Right lobe of liver (tissue), 6 donors: ENCODE measurements at places on chromosomes 13 and 19. TPM values are rescaled to one million over a fixed set of nuclear protein-coding genes. Genes with fewer than 3 reads are reported as not detected.

GRCh38 chr19:57978586-57979289, 4.4 kb upstream of the C19orf18 start:
- no peaks in the 10 kb centered on the region for H3K27me3 ChIP-seq
- DNase-seq: no peak
- H3K4me3 ChIP-seq: no peak overlapping the region
- no peaks in the 10 kb centered on the region for H3K4me1 ChIP-seq
- peaks cover 34% of the 10 kb centered on the region for H3K36me3 ChIP-seq
- H3K27ac ChIP-seq: no peak overlapping the region

DNA sequence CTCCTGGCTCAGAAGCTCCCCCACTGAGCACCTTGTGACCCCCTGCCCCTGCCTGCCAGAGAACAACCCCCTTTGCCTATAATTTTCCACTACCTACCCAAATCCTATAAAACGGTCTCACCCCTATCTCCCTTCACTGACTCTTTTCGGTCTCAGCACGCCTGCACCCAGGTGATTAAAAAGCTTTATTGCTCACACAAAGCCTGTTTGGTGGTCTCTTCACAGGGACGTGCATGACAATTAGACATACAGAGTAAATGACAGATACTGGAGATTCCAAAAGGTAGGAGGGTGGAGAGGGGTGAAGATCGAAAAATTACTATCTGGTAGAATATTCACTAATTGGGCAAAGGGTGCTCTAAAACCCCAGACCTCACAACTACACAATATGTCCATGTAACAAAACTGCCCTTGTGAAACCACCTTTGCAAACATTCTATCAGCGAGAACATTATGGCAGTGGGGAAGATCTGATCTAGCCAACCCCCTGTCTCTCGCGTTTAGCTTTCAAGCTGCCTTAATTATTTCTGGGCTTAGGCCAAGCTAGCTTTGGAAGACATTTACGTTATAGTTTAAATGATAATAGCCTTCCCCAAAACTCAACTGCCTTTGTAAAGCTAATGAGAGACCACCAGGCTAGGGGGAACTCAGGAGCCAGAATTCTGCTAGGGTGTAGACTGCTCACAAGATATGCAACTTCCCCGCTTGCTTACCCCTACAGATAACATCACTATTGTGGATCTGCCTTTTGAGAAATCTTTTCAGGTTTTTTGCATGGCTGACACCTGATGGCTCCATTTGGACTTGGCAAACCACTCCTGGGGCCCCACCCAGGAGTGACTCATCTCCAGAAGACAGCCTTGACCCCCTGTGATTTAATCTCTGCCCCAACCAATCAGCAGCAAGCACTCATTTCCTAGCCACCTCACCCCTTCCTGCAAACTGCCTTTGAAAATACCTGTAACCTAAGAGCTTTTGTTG, 1534.0 kb upstream of the SPRY2 start:
- no peaks in the 10 kb centered on the region for H3K27me3 ChIP-seq
- no peak overlapping the region for H3K27ac ChIP-seq
- no peak overlapping the region for H3K4me3 ChIP-seq
- no peaks in the 10 kb centered on the region for H3K4me1 ChIP-seq

GRCh38 chr19:47660435-47660832, 51.5 kb downstream of the BICRA start:
- peak overlapping the region; percentile 97 for H3K27ac ChIP-seq
- no peaks in the 10 kb centered on the region for H3K4me1 ChIP-seq
- H3K27me3 ChIP-seq: no peaks in the 10 kb centered on the region
- no peaks in the 10 kb centered on the region for H3K36me3 ChIP-seq

DNA sequence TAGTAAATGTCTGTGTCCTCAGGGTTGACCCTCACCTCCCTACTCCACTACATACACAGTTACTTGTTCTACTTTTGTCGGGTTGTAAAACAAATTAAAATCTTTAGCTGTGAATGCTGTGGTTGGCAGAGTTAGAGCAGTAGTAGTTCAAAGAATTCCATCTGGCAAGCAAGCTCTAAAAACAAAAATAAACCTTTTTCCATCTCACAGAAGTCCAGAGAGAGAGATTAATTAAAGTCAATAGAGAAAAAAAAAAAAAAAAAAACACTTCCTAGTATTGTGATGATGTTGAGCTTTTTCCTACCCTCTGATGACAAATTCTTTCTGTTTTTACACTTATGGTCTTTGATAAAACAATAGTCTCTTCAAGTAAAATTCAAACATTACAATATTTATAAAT, 338.4 kb downstream of the PCDH17 start:
- no peaks in the 10 kb centered on the region for H3K27me3 ChIP-seq
- no peak overlapping the region for H3K4me3 ChIP-seq
- DNase-seq: no peak
- no peaks in the 10 kb centered on the region for H3K4me1 ChIP-seq

- no peaks in the 10 kb centered on the region for H3K36me3 ChIP-seq
- H3K4me3 ChIP-seq: no peak overlapping the region
- H3K4me1 ChIP-seq: no peaks in the 10 kb centered on the region
- no peaks in the 10 kb centered on the region for H3K27me3 ChIP-seq
- no peak for DNase-seq
These were observed 109.9 kb downstream of the OLFM4 start for GRCh38 chr13:53138376-53139036.

GRCh38 chr19:49590971-49591730, at the start of gene PRR12:
TSS of gene PRR12 (plus strand) at chr19:49591182. CDS start at chr19:49591655, 473 bp downstream.
- peak within 1 kb of the TSS; percentile 76 for H3K4me3 ChIP-seq
- H3K36me3 ChIP-seq: peaks cover 13% of the 10 kb centered on the region
- H3K27me3 ChIP-seq: no peaks in the 10 kb centered on the region
- peak; percentile 72 for DNase-seq

DNA sequence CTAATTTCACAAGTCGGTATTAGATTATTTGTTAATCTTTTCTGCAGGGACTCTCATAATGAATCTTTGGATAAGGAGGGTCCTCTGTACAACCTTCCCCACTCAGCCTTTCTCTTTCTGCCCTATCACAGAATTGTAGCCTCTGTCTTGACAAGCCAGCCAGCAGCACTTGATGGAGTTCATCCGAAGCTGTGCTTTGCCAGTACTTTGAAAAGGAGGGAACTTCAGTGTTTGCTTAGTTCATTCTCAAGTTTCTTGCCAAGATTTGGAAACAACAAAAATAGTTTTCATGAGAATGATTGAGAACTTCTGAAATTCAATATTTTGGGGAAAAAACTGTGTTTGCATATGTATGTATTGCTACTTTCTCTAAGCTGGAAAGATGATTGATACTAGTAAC, 69.3 kb upstream of the HMGB1 start:
- H3K27me3 ChIP-seq: no peaks in the 10 kb centered on the region
- H3K27ac ChIP-seq: no peak overlapping the region
- H3K36me3 ChIP-seq: no peaks in the 10 kb centered on the region
- H3K4me1 ChIP-seq: no peaks in the 10 kb centered on the region
- DNase-seq: no peak

GRCh38 chr19:32630338-32630737, 44.6 kb downstream of the ANKRD27 start:
- no peaks in the 10 kb centered on the region for H3K36me3 ChIP-seq
- H3K27ac ChIP-seq: no peak overlapping the region
- H3K27me3 ChIP-seq: no peaks in the 10 kb centered on the region
- no peaks in the 10 kb centered on the region for H3K4me1 ChIP-seq

- no peaks in the 10 kb centered on the region for H3K27me3 ChIP-seq
- DNase-seq: no peak
These were observed 612.5 kb upstream of the PRR20A start for GRCh38 chr13:56528040-56528790.

- H3K4me1 ChIP-seq: no peaks in the 10 kb centered on the region
- no peaks in the 10 kb centered on the region for H3K27me3 ChIP-seq
- no peak overlapping the region for H3K27ac ChIP-seq
- no peak overlapping the region for H3K4me3 ChIP-seq
These were observed 15.6 kb upstream of the ZNF763 start for GRCh38 chr19:11949201-11949600.

DNA sequence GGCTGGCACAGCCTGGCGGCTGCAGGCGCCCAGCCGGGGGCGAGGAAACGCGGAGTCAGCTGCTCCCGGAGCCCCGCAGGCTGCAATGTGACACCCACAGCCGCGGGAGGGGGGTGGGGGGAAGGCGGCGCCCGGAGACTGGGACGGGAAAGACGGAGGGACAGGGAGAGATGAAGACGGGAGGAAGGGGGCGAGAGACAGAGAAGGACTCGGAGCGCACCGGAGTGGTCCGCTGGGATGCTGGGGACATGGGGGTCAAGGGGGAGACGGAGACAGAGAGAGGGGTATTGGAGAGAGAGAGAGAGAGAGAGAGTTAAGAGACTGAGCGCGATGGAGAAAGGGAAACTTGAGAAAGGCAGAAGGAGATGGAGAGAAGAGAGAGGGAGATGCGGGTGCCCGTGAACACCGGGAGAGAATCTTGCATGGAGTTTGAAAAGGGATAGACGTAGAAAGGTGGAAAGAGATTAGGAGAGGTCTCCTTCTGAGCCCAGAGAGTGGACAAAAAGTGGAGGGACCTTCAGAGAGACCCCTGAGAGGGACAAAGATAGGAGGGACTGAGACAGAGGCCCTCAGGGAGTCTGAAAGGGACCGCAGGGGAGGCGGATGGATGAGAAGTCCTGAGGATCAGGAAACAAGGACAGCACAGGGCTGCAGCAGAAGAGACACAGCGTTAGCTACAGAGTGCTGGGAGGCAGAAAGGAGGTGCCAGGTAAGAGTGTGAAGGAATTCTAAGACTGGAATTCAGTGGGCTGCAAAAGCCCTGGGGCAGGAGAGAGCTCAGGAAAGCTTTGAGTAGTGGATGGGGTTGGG, 1.0 kb downstream of the SCN1B start:
- no peak overlapping the region for H3K27ac ChIP-seq
- H3K36me3 ChIP-seq: no peaks in the 10 kb centered on the region

- H3K4me1 ChIP-seq: no peaks in the 10 kb centered on the region
- H3K27ac ChIP-seq: peak overlapping the region; percentile 67
- no peak overlapping the region for H3K4me3 ChIP-seq
- DNase-seq: no peak
- no peaks in the 10 kb centered on the region for H3K36me3 ChIP-seq
These were observed 5.5 kb upstream of the LILRA6 start for GRCh38 chr19:54248016-54248601.

- H3K27me3 ChIP-seq: no peaks in the 10 kb centered on the region
- H3K36me3 ChIP-seq: no peaks in the 10 kb centered on the region
- DNase-seq: no peak
- H3K4me3 ChIP-seq: no peak overlapping the region
- no peak overlapping the region for H3K27ac ChIP-seq
These were observed 1223.2 kb upstream of the SLC10A2 start for GRCh38 chr13:104289400-104289799.

DNA sequence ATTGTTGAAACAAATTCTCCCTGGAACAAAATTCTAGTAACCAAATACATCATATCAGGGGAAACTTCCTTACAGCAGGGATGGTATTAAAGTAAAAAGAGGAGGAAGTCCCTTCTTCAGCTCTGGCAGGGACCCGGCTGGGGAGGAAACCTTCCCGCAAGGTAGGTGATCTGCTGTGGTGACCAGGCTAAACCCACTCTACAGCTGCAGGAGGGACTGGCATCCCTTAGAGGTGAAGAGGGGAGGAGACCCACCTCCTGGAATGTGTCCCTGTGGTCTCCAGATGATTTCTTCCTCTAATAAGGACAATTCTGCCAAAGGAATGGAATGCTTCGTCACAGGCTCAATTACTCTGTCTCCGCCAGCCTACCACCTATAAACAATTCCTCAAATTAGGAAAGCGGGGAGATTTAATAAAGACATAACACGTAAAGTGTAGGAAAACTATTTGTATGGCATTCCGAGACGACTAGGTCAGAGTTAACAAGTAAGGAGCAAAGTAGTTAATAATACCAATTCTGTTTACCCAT, 637 bp upstream of the PDS5B start:
- H3K4me3 ChIP-seq: peak overlapping the region; percentile 88
- no peak for DNase-seq
- H3K36me3 ChIP-seq: no peaks in the 10 kb centered on the region
- H3K27me3 ChIP-seq: no peaks in the 10 kb centered on the region

DNA sequence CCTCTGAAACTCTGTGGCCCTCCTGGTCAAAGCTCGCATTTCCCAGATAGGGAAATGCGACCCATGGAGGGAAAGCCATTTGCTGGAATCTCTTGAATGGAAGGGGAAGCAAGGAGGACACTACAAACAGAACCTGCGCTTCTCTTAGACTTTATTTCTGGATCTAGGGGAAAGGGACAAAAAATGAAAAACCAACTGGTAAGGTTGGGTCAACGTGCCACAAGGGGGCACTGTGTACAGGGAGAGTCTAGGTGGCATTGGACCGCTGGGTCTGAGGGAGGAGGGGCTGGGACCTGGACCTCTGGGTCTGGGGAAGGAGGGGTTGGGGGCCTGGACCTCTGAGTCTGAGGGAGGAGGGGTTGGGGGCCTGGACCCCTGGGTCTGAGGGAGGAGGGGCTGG, 5.0 kb downstream of the KLK4 start:
- H3K4me3 ChIP-seq: no peak overlapping the region
- no peaks in the 10 kb centered on the region for H3K36me3 ChIP-seq
- no peak for DNase-seq
- H3K4me1 ChIP-seq: no peaks in the 10 kb centered on the region
- H3K27ac ChIP-seq: no peak overlapping the region

- H3K27me3 ChIP-seq: no peaks in the 10 kb centered on the region
- peaks cover 33% of the 10 kb centered on the region for H3K36me3 ChIP-seq
- no peak overlapping the region for H3K4me3 ChIP-seq
- H3K27ac ChIP-seq: no peak overlapping the region
- H3K4me1 ChIP-seq: no peaks in the 10 kb centered on the region
These were observed 4.6 kb downstream of the POP4 start for GRCh38 chr19:29610574-29611271.

- no peaks in the 10 kb centered on the region for H3K4me1 ChIP-seq
- H3K4me3 ChIP-seq: no peak overlapping the region
- H3K27ac ChIP-seq: no peak overlapping the region
- no peaks in the 10 kb centered on the region for H3K36me3 ChIP-seq
- no peaks in the 10 kb centered on the region for H3K27me3 ChIP-seq
These were observed 103.5 kb downstream of the SUCLA2 start for GRCh38 chr13:47897411-47898050.

The IFI30 gene
- total RNA-seq: 205 TPM

The FXYD7 gene
- not detected for total RNA-seq

The RASL11A gene
- 6.1 TPM for total RNA-seq

The PLA2G4C gene
- total RNA-seq: 4.6 TPM

The ANGPTL4 gene
- total RNA-seq: 204 TPM

The ZNF729 gene
- not detected for total RNA-seq

The NTF4 gene
- not detected for total RNA-seq

The DMRTC2 gene
- not detected for total RNA-seq

The ACER1 gene
- total RNA-seq: 0.48 TPM

The KIR2DL4 gene
- not detected for total RNA-seq
